ENCODE measurements at places on chromosomes 3 and 15. TPM values are rescaled to one million over a fixed set of nuclear protein-coding genes. Genes with fewer than 3 reads are reported as not detected.
A peak's percentile ranks its signal among the peaks of the same experiment; 100 is the strongest.

The C3orf49 gene
- total RNA-seq: not detected

The ITGA11 gene
- 0.32 TPM for total RNA-seq

The DUOXA2 gene
- total RNA-seq: not detected

The CD200R1 gene
- 1.1 TPM for total RNA-seq

The SLC9C1 gene
- total RNA-seq: 0.66 TPM

The IREB2 gene
- total RNA-seq: 99.1 TPM

The LHFPL4 gene
- 1.1 TPM for total RNA-seq

The SPCS1 gene
- 80.3 TPM for total RNA-seq

The ERC2 gene
- 22.8 TPM for total RNA-seq

The CSPG5 gene
- 0.70 TPM for total RNA-seq

The SEMA7A gene
- 11.9 TPM for total RNA-seq

DNA sequence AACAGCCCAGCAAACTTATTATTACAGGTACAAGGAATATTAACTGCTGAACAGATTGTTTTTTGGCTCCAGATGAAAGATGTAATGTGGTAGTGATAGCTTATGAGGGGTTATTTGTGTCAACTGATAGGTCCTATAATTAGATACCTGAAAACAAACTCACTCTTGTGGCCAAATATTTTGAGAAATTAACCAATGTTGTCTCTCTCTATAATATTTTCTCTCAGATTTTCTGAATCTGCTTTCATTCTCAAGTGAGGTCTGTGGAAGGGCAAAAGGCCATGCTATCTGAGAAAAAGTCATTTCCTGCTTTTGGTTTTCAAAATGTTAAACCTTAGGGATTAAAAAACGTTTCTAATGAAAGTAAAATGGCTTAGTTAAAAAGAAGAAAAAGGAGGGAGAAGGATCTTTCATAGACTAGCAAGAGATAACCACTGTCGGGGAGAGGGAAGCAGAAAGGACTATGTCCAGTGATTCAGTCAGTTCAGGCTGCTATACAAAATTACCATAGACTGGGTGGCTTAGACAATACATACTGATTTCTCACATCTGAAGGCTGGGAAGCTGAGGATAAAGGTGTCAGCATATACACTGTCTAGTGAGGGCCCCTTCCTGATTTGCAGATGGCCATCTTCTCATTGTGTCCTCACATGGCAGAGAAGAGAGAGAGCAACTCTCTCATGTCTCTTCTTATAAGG is 277.5 kb upstream of the P2RY1 start:
- no peak overlapping the region for H3K27ac ChIP-seq
- no peaks in the 10 kb centered on the region for H3K27me3 ChIP-seq
- H3K36me3 ChIP-seq: no peaks in the 10 kb centered on the region
- H3K4me3 ChIP-seq: no peak overlapping the region
- no peak for DNase-seq
- H3K4me1 ChIP-seq: no peaks in the 10 kb centered on the region

DNA sequence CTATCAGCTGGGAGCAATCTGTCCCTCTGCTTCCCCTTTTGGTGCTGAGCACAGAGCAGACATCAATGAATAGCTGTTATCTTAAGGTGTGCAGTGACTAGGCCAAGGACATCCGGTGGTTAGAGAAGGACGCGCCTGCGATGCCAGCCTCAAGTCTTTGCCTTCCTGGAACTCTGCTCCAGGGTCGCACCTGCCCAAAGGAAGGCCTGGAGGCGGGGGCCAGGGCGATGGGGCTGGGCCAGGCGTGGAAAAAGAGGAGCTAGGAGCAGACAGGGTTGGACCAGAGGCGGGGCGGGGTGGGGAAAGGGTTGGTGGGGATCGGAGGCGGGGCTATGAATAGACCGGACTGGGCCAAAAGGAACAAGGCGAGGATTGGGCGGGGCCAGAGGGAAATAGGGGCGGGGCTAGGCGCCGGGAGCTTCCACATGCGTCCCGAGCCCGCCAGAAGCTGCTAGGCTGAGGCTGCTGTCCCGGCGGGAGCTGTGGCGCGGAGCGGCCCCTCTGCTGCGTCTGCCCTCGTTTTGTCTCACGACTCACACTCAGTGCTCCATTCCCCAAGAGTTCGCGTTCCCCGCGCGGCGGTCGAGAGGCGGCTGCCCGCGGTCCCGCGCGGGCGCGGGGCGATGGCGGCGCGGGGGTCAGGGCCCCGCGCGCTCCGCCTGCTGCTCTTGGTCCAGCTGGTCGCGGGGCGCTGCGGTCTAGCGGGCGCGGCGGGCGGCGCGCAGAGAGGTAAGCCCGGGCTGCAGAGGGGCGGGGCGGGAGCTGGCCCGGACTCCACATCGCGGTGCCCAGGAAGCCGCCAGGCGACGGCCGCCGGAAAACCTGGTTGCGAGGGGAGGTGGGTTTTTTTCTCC is at the start of gene CHRNA5:
TSS of gene CHRNA5 (plus strand) at position 424 of the 854 bp plus-strand sequence. CDS start at position 624, 200 bp downstream.
- H3K27me3 ChIP-seq: no peaks in the 10 kb centered on the region
- peak; percentile 100 for DNase-seq
- H3K36me3 ChIP-seq: no peaks in the 10 kb centered on the region
- H3K4me3 ChIP-seq: peak within 1 kb of the TSS; percentile 95
- H3K27ac ChIP-seq: peak within 1 kb of the TSS; percentile 85

GRCh38 chr3:126117786-126118185 is 33.9 kb upstream of the SLC41A3 start:
- no peaks in the 10 kb centered on the region for H3K36me3 ChIP-seq
- no peaks in the 10 kb centered on the region for H3K4me1 ChIP-seq
- H3K27ac ChIP-seq: no peak overlapping the region
- H3K27me3 ChIP-seq: no peaks in the 10 kb centered on the region
- H3K4me3 ChIP-seq: no peak overlapping the region

DNA sequence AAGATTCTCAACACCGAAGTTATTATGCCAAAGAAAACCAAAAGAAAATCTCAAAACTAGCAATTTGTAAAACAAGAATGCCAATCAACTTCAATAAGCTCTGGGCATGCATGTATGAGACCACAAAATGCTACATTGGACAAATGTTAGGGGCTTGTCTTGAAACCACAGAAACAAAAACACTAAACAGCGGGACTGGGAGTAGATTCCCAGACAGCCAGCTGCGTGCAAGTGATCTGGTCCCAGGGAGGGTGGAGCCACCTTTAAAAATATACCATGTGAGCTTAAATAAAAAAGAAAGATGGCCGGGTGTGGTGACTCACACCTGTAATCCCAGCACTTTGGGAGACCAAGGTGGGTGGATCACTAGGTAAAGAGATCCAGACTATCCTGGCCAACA is 163.6 kb upstream of the PRICKLE2 start:
- no peak overlapping the region for H3K27ac ChIP-seq
- H3K4me1 ChIP-seq: no peaks in the 10 kb centered on the region
- H3K4me3 ChIP-seq: no peak overlapping the region
- H3K27me3 ChIP-seq: no peaks in the 10 kb centered on the region
- H3K36me3 ChIP-seq: no peaks in the 10 kb centered on the region

DNA sequence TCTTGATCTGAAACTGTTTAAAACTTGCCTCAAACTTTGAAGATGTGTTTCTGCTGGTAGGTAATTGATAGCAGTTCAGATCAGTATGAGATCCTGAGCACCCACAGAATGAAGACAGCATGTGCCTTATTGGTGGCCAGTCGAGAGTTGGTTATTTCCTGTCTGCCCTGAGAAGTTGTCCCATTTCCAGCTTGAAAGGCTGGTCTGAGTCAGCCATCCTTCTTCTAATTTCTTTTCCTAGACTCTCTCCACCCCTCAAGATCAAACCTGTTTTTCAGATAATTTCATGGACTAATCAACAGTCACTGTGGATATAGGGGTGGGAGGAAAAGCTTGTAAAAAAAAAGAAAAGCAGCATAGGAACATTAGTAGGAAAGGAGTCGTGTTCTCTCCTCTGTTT is 464.4 kb downstream of the FOXP1 start:
- no peaks in the 10 kb centered on the region for H3K4me1 ChIP-seq
- no peak overlapping the region for H3K27ac ChIP-seq
- H3K36me3 ChIP-seq: no peaks in the 10 kb centered on the region
- DNase-seq: no peak

GRCh38 chr3:16302082-16302631 is 37.1 kb downstream of the OXNAD1 start:
- no peak overlapping the region for H3K27ac ChIP-seq
- H3K4me3 ChIP-seq: no peak overlapping the region
- no peaks in the 10 kb centered on the region for H3K27me3 ChIP-seq

GRCh38 chr3:186287711-186288110 is 74.3 kb downstream of the DGKG start:
- H3K4me3 ChIP-seq: no peak overlapping the region
- no peaks in the 10 kb centered on the region for H3K27me3 ChIP-seq
- no peaks in the 10 kb centered on the region for H3K36me3 ChIP-seq
- H3K27ac ChIP-seq: no peak overlapping the region

GRCh38 chr15:33526532-33526931 is 215.8 kb downstream of the RYR3 start:
- no peaks in the 10 kb centered on the region for H3K36me3 ChIP-seq
- DNase-seq: no peak
- no peak overlapping the region for H3K4me3 ChIP-seq
- no peaks in the 10 kb centered on the region for H3K27me3 ChIP-seq
- no peak overlapping the region for H3K27ac ChIP-seq

DNA sequence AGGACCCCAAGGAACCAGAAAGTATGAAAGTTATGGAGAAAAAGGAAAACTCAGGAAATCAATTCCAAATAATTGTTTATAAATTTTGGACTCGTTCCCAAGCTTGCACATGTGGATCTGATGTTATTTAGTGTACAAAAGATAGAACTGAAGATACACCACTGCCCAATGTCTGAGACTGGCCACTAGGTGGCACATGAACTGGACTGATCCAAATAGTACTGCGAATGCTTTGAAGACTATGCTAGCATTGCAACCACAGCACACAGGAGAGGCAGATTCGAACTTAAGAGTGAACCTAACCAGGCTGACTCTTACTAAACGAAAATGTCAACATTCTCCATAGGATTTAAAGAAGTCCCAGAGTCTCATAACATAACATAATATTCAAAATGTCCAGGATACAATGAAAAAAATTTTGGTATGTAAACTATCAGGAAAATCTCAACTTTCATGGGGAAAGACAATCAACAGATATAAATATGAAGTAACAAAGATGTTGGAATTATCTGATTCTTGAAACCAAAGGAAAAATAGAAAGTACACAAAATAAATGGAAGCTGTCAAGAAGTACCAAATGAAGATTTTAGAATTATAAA is 596.7 kb downstream of the FGF12 start:
- no peak overlapping the region for H3K4me3 ChIP-seq
- no peaks in the 10 kb centered on the region for H3K27me3 ChIP-seq
- H3K4me1 ChIP-seq: no peaks in the 10 kb centered on the region
- no peaks in the 10 kb centered on the region for H3K36me3 ChIP-seq
- H3K27ac ChIP-seq: no peak overlapping the region
- peak; percentile 67 for DNase-seq

- no peak overlapping the region for H3K27ac ChIP-seq
- peak; percentile 50 for DNase-seq
- H3K27me3 ChIP-seq: no peaks in the 10 kb centered on the region
- H3K36me3 ChIP-seq: peaks cover 4% of the 10 kb centered on the region
- H3K4me1 ChIP-seq: no peaks in the 10 kb centered on the region
These were observed 39.0 kb downstream of the PGPEP1L start for GRCh38 chr15:98968576-98968975.

GRCh38 chr3:150609988-150610387 is 6.9 kb downstream of the SELENOT start:
- H3K4me3 ChIP-seq: peak overlapping the region; percentile 15
- peaks cover 6% of the 10 kb centered on the region for H3K4me1 ChIP-seq
- H3K36me3 ChIP-seq: peaks cover 45% of the 10 kb centered on the region
- no peak overlapping the region for H3K27ac ChIP-seq
- no peaks in the 10 kb centered on the region for H3K27me3 ChIP-seq
- no peak for DNase-seq

DNA sequence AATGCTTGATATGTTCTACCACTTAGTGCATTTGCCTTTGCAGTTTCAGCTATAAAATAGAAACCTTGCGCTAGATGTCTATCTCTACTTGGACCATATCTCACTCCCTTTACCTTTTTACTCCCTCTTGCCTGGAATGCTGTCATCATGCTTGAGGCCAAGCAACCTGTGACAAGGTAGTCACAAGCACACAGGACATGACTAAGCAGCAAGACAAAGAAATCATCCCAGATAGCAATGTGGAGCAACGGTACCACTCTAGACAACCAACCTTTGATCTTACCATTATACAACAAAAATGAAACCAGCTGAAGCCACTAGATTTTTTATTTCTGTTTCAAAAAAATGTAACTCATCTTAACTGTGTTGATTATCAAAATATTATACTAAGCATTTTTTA is 50.5 kb upstream of the SPSB4 start:
- no peak overlapping the region for H3K4me3 ChIP-seq
- no peaks in the 10 kb centered on the region for H3K36me3 ChIP-seq
- H3K27me3 ChIP-seq: no peaks in the 10 kb centered on the region

- H3K4me1 ChIP-seq: peaks cover 7% of the 10 kb centered on the region
- no peak overlapping the region for H3K4me3 ChIP-seq
- H3K36me3 ChIP-seq: no peaks in the 10 kb centered on the region
- no peak overlapping the region for H3K27ac ChIP-seq
- peaks cover 26% of the 10 kb centered on the region for H3K27me3 ChIP-seq
These were observed 4.5 kb downstream of the HDC start for GRCh38 chr15:50260969-50261496.

DNA sequence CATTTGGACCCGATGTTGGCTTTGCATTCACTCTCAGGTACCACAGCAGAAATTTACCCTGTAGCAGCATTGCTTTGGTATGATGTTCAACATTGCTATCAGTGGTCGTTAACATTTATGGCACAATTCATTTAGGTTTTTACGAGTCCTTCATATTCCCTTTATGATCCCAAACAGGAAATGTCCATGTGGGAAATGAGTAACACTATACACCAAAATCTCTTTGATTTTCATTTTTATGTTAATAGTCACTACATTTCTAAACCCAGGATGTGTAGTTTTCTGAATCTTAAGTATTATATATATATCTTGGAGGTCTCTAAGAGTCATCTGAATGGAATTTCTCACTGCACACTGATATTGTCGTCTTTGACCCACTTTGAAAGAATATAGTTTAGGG is 78.5 kb upstream of the RBMS3 start:
- H3K27me3 ChIP-seq: no peaks in the 10 kb centered on the region
- H3K27ac ChIP-seq: no peak overlapping the region
- no peaks in the 10 kb centered on the region for H3K36me3 ChIP-seq
- no peaks in the 10 kb centered on the region for H3K4me1 ChIP-seq
- H3K4me3 ChIP-seq: no peak overlapping the region

- no peak for DNase-seq
- no peak overlapping the region for H3K27ac ChIP-seq
- H3K4me1 ChIP-seq: no peaks in the 10 kb centered on the region
- no peak overlapping the region for H3K4me3 ChIP-seq
- no peaks in the 10 kb centered on the region for H3K27me3 ChIP-seq
These were observed 17.6 kb downstream of the CFAP44 start for GRCh38 chr3:113423699-113424098.
